Stimulated activated CD4-positive, alpha-beta T cell treated with anti-CD3 and anti-CD28 coated beads, Interleukin-1b, Interleukin-23, amount 100 ng/mL, for 24 hours (primary cell): ENCODE measurements at places on chromosomes 7 and 10.

DNA sequence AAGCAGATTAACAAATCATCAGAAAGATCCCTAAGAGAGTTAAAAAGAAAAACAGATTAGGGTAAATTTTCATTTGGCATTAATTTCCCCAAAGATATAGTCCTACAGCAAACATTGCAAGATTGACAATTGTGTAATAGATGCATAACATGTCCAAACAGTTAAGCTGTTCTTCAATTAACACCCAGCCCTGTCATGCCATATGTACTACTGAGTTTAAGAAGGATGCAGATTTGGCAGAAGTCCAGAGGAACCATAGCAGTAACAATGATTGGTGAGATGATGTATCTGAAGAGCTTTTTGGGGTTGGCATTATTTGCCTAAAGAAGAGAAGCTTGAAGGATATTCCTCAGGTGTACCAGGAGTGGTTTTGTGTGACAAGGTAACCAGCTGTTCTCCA, 287.6 kb downstream of the LRMDA start:
- no peak for DNase-seq

DNA sequence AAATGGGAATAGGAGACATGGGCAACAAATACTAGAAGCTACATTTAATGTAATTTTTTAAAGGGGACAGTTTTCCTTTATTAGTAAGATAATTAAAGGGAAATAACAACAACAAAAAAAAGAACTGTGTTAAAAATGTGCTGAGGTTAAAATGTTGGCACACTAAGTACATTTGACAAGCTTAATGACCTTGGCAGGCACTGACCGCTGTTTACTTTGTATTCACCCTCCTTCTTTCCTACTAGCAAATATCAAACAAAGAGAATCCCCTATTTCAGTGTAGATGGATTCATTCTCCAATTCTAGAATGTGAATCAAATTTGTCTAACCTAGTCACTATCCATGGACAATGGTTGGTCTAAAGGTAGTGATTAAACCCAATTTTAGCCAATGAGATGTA, 77.5 kb upstream of the TOMM7 start:
- DNase-seq, result no peak

GRCh38 chr10:86849181-86849894, 92.9 kb downstream of the BMPR1A start:
- no peak for DNase-seq

DNA sequence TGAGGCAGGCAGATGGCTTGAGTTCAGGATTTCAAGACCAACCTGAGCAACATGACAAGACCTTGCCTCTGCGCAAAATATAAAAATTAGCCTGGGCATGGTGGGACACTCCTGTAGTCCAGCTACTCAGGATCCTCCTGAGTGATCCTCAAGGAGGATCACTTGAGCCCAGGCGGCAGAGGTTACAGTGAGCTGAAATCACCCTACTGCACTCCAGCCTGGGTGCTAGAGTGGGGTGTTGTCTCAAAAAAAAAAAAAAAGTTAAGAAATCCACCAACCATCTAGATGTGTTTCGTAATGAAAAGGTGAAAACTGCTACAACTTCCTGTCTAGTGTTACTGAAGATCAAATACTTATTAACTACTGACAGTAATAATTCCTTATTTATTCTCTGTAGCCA, 8.1 kb downstream of the GLCCI1 start:
- no peak for DNase-seq

DNA sequence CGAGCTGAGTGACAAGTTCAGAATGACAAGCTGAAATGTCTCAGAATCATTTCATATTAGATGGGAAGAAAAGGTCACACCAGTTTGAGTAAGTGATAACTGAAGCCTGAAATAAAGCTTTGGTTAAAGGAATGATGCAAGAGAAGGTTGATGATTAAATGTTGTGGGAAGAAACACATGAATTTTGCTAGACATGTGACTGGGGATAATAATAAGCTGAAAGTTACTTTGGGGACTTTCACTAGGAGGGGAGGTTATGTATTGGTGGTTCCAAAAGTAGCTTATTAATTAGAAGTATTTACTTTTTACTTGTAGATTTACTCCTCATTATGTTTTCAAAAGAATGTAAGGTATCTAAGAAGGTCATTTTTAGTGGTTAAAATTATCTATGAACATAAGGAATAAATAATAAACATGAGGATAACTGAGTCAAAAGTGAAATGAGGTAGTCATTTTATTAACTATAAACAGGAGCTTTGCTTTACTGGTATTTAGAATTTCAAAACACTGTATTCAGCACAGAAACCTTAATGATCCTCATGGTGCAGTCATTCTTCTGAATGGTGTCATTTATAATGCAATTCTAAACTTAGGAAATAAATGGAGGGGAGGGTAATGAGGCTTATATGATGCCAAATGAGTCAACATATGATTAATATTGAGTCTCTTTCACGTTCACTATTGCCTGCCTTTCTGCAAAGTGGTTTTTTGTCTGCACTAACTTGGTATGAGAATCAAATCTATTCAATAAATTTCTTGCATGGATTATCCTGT, 63.7 kb downstream of the PRKG1 start:
- DNase-seq, result no peak

DNA sequence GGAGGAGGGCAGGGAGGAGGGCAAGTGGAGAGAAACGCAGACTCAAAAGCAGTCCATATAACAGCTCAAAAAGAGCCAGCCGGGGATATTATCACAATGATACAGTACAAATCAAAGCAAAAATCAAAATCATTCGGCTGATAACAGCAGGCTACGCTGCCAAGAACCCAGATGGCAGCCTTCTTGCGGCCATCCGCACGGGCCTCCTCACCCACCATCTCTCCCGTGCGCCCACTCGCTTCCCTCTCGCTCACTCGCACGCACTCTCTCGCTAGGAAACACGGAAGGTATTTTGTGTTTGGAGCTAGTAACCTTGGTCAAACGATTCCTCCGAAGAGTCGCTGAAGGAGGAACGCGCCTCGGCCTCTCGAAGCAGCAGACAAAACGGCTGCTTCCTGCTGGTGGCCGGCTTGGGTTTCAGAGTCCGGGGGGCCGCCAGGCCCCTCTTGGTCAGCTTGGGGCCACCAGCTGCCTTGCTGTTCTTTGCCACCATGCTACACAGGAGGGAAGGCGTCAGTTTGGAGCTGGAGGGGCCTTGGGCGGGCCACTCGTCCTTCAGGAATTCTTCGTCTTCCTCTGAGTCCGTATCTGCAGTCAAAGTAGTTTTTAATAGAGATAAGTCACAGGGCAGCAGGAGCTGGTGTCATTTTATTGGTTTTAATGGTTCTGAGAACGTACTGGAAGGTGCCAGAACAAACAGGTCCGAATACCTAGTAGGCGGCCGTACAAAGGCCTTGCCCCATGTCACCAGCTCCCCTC, 68.9 kb downstream of the SLC29A4 start:
- DNase-seq, result no peak

DNA sequence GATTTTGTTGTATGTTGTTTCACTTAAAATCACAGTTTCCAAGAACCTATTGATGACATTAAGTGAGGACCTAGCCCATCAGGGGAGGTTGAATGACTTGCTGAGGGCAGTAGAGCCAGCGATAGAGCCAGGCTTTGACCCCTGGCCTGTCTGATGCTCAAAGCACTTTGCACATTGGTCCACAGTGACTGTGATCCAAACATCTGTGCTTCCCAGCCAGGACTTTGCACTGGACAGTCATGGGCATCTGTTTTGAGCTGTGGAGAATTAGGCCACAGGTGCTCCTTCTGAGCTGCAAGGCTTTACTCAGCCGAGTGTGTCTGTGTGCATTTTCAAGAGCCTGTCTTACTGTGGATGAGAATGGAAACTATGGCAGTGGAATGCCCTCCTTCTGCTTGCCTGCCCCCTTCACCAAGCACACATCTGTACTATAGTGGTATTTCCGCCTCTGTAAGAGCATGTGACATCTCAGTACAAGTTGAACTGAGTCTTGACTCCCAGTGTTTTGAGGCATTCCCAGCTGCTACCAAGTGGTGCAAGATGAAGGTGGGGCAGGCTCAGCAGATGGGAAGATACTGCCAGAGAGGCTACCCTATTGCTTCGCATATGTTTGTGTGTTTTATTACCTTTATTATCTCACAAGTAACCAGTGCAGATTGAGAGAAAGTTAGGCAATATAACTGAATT, 72.7 kb upstream of the AOAH start:
- no peak for DNase-seq

GRCh38 chr10:1558906-1559305, 178.4 kb downstream of the ADARB2 start:
- DNase-seq, result no peak

DNA sequence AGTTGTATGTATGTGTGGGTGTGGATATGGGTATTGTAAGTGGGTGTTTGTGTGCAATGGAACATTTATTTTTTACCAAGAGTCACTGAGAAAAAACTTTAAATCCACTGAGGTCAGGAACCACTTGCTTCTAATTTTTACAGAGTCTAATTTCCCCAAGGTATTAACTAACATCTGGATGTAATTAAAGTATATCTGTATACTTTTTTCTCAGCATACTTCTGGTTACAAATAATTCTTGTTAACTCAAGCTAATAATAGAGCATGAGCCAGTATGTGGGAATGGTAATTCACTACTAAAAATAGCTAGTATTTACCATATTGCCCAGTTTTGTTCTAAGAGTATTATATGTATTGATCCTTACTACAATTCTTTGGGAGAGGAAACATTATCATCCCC, 24.6 kb upstream of the STEAP4 start:
- no peak for DNase-seq

DNA sequence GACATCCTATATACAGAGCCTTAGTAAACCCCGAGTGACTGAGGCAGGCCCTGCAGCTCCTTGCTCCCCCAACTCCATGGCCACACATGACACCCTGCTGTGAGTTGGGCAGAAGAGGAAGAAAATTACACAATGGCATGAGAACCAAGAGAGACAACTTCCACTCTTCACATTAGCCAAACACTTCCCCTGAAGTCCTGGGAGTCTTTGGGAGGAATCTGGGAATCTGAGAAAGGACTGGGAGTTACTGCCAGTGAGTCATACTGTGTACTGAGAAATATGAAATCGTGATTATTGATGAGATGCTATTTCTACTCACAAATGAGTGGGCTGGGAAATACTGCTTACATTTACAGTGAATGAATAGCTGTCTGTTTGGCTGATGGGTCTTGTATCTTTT, 116.6 kb downstream of the SPAG6 start:
- no peak for DNase-seq

DNA sequence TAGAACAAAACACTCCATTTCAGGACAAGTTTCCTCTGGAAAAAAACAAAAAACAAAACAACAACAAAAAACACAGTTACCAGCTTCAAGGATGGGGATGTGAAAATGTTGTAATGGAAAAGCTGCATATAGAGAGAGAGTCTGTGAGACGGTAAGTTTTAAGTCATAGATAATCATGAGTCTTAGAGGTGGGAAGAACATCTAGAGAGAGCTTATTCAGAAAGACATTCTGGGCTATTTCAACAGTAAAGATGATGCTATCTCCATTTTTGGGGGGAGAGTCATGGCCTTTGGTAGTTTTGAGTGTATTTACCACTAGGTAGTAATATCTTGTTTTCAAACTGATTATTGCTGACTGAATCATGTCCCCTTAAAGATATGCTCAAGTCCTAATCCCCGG, 23.3 kb upstream of the INPP5F start:
- no peak for DNase-seq

DNA sequence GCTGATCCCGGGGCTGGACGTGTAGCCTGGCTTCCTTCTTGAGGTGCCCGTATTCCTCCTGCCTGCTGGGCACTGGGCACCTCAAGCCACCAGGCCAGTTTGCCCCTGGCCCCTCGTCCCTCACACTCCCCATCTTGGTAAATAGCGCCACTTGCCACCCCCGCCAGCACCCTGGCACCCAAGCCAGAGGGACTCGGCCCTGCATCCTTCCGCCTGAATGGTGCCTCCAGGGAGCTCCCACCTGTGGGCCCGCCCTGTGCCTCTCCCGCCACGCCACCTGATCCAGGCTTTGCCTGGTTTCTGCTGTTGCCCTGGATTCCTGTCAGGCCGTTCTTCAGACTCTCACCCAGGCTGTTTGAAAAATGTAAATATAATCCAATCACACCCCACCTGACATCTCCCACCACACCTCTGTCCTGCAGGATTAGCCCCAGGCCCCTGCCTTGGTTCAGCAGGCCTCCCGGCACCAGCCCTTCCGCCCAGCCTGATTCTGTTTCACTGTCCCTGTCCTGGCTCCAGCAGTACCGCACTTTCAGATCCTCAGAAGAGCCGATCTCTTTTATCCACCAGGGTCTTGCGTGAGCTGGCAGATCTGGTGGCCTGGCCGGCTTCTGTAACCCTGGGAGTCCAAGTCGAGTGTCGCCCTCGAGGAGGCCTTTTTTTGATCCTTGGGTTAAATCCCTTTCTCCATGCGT, 33.8 kb downstream of the WIPI2 start:
- no peak for DNase-seq

DNA sequence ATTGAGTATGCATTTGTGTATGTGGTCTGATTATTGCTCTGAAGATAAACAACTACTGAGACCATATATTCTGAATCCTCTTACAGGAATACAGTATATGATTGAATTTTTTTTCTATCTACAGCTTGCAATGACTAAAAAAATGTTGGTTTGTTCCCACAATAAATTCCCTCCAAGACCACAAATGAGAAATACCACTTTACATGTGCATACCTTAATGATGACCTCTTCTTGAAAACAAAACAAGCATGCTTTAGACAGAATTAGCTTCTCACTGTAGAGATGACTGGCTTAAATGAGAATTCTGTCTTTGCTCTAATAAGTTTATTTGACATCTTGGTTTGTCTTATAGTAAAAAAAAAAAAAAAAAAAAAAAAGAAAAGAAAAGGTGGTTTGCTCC, 241.5 kb downstream of the PCDH15 start:
- DNase-seq, result no peak

- DNase-seq, result no peak
Observed at GRCh38 chr10:22308390-22308789, 7.8 kb upstream of the COMMD3 start.

DNA sequence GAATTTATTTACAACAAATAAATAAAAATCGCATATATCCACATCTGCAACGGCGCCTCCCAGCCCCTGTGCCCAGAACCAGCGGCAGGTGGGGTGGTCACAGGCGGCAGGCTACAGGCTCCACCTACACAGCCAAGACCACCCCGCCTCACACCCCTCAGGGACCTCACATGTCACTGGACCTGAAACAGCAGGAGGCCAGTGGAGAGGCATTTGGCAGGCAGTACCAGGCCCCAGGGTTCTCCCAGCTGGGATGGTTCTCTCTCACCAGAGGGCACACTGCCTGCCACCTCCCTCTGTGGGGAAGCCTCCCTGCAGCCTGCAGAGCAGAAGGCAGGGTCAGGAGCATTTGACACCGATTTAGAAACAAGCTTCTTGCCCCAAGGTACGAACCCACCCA, 81.5 kb downstream of the MAD1L1 start:
- DNase-seq, result no peak

- no peak for DNase-seq
Observed at GRCh38 chr7:113715981-113716856, 202.6 kb downstream of the PPP1R3A start.
